Esophagus squamous epithelium (tissue), 5 donors: ENCODE measurements at places on chromosomes 2 and 18. TPM values are rescaled to one million over a fixed set of nuclear protein-coding genes. Genes with fewer than 3 reads are reported as not detected.

GRCh38 chr2:36294316-36294721 lies 61.3 kb upstream of the CRIM1 start:
- DNase-seq: no peak

- DNase-seq: no peak
These were observed 238.6 kb downstream of the C1D start for GRCh38 chr2:67824186-67824585.

Gene SLC19A3
- total RNA-seq: 0.59 TPM

DNA sequence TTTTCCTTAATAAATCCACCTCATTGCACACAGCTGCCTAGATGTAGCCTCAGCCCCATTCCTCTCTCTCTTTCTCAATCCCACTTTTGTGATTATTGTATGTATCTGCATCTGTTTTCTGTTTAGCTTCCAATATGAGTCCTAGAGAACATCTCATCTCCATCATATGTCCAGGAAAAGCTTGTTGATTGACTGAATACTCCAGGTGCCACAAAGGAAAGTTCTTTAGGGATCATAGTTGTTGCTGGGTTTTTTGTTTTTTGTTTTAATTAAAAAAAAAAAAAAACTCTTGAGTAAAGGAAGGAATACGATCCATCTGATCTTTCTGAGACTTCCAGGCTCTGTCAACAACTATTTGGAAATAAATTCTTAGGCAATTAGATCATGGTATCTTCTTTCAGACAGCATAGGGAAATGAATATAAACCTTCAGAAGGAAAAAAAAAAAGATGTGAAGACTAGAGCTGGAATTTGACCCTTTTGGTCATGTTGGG lies 42.5 kb downstream of the KIAA2012 start:
- DNase-seq: no peak

Gene GPBAR1
- total RNA-seq: 0.26 TPM

- no peak for DNase-seq
These were observed 144.9 kb downstream of the TXNL1 start for GRCh38 chr18:56493531-56493930.

DNA sequence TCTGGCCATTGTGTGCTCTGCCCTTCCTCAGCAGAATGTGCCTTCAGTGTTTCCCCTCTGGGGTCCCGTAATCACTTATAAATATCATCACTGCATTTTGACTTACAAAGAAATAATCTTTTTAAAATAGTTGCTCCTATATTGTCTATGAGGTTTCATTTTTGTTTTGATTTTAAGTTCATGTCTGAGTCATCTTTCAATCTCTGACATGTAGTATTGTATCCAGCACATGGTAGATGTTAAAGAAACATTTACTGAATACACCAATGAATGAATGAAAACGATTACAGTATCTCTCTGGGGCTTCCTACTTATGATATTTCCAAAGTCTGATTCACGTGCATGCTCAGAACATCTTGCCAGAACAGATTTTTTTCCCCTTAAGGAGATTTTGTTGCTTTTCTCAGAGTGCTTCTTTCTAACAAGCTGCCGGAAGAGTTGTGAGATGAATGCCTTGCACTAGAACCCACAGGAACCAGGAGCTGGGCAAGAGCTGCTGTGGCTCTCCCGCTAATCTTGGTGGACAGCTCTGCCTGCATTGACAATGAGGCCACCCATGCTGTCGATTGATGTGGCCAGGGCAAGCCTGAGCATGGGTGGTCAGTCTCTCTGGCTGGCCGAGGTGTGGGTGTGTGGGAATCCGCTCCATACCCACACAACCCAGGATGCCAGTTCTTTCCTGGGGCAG lies 199.4 kb downstream of the CYRIA start:
- DNase-seq: no peak

GRCh38 chr18:45402485-45403056 lies 212.7 kb upstream of the SLC14A2 start:
- DNase-seq: no peak

DNA sequence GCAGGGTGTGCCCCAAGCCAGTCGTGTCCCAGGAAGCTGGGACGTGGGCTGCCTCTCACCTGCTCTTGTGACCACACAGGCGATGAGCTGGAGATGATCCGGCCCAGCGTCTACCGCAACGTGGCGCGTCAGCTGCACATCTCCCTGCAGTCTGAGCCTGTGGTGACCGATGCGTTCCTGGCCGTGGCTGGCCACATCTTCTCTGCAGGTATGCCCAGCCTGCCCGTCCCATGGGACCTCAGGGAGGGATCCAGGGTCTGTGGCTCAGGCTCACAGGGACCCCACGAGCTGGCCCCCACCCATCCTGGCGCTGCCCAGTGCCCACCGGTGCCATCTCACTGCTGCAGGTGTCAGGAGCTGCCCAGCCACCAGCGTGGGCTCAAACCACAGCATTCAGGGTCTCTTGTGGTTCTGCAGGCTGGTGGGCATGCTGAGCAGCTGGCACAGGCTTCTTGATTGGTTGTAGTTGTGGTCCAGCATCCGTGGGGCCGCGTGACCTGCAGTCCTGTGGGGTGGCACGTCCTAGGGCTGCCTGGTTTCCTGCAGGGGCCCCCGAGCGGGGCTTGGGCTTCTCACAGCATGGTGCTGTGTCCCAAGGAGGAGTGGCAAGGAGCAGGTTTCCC lies 3.8 kb downstream of the BOK start:
- no peak for DNase-seq

- DNase-seq: no peak
These were observed 423.6 kb upstream of the TNP1 start for GRCh38 chr2:217283460-217283859.

DNA sequence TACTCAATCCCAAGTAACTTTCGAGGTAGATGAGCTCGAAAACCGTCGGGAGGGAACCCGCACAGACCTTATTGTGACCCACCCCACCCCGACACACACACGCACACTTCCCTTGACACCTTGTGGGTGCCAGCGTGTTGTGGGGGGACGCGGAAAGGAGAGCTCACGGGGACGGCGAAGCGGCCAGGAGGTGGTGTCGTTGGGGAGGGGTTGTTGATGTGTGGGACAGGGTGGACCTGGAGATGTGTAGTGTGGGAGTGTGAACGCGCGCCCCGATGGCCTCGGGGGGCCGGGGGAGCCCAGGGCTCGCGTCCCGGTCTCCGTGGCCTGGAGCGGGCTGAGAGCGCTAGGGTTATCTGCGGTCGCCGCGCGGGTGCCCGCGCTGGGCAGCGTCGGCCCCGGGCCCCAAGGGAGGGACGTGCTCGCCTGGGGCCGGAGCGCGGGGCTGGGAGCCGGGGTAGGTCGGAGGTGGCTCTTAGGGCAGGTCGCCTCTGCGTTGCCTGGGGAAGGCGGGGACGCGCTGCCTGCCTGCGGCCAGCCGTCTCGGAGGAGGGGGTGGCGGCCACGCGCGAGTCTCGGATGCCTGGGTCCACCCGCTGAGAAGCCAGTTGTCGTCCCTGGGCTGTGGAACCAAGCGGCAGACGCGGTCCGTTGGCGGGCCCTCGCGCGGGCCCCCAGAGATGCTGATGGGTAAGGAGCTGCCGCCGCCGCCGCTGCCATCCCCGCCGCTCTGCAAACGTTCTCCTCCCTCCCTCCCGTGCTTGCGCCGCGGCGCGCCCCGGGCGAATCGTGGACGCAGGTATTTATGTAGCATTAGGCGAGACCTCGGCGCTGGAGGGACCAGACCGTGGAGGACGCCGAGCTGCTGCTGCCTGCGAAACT lies 1.6 kb downstream of the KLHL29 start:
- DNase-seq: no peak

Gene HOXD3
- total RNA-seq: 2.9 TPM

Gene B3GNT7
- 2.1 TPM for total RNA-seq

- DNase-seq: no peak
These were observed 47.6 kb downstream of the DIS3L2 start for GRCh38 chr2:232008907-232009638.

- DNase-seq: no peak
These were observed 122.6 kb downstream of the CTIF start for GRCh38 chr18:48661421-48661820.

Gene CDH7
- not detected for total RNA-seq

DNA sequence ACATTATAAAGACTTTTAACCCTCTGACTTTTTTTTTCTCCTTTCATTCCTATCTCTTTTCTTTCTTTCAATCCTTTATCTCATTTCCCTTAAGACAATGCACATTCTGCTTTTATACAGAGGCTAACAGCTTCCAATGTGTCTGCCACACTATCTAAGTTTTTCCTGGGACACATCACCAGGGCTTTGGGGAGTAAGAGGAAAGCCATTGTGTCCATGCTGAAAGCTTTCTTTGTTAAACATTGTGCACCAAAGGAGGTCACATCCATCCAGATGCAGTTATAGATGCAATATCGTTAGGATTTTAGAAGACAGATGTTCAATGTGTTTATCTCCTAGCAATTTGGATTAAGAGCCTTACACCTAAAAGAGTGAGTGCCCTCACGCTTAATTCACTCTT lies 534.1 kb downstream of the CNTNAP5 start:
- DNase-seq: no peak

Gene FAP
- total RNA-seq: 3.0 TPM

GRCh38 chr2:174338671-174339560 lies 4.2 kb downstream of the SP9 start:
- no peak for DNase-seq

- no peak for DNase-seq
These were observed 359.3 kb downstream of the CMPK2 start for GRCh38 chr2:6506361-6506794.

Gene IL1RL2
- total RNA-seq: 6.7 TPM

DNA sequence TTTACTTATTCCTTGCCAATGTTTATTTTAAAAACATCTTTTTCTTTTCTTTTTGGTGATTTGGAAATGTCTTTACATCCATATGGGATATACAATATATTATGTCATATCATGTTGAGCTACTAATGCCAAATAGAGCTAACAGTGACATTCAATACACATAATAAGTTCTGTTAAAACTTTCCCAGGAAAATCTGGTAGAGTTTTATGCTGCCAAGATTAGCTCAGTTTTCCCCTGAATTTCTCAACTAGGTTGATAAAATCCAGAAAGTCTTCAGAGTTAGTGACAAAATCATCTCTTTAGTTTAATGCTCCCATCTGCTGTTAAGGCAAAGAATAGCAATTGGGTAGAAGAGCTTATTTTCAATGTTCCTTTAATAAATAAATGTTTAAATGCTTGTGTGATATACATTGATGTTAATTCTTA lies 9.9 kb downstream of the COL3A1 start:
- no peak for DNase-seq

Gene RAX
- total RNA-seq: not detected

- DNase-seq: no peak
These were observed 6.9 kb upstream of the GPR155 start for GRCh38 chr2:174493549-174494331.

DNA sequence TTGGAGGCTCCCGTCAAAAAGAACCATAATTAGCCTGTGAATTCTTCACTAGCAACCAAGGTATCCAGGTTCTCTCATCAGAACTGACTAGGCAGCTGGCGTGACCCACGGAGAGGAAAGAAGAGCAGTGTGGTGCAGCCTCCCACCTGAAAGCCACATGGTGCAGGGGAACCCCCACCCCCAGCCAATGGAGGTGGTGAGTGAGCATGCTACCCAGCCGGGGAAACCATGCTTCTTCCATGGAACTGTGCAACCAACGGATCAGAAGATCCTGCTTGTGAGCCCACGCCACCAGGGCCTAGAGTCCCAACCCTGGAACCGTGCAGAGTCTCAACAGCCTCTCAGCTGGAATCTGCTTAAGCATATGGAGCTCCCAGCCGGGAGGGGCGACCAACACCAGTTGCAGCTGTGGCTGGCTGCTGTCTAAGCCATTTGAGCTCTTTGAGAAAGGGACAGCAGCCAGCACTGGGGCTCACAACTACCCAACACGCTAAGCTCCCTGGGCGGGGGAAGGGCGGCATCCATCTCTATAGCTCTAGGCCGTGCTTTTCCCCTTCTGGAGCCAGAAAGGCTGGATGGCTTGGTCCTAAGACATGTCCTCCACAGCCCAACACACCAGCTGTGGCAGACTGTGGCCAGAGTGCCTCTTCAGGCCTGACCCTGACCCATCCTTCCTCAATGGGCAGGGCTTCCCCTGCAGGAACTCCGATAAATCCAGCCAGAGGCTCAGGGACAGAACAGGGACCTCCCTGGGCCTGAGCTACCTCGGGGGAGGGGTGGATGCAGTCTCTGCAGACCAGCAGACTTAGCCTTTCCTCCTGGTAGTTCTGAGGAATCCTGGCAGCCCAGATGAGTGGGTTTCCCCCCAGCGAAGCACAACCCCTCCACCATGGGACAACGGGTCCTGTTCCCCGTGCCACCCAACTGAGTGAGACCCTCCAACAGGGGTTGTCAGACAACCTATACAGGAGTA lies 151.4 kb upstream of the NXPH2 start:
- DNase-seq: no peak

Gene NBEAL1
- total RNA-seq: 29.7 TPM

- no peak for DNase-seq
These were observed 108.4 kb upstream of the BZW1 start for GRCh38 chr2:200703127-200703925.

GRCh38 chr18:58386780-58387179 lies 242.1 kb downstream of the ALPK2 start:
- no peak for DNase-seq

Gene NDC80
- 13.8 TPM for total RNA-seq

DNA sequence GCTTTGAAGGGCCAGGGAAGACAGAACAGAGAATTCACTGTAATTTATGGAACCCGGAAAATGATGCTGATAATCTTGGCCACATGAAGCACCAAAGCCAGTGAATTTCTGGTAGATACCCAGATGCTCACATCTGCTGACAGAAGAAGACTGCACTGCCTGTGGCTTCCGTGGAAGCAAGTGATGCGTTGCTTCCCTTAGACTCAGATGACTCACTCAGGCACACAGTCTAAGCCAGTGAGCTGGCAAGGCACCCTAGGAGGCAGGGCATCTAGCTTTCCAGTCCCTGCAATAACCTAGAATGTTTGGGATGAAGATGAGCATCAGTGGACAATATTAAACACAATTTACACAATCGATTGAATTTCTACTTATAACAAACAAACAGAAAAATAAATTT lies 284.7 kb downstream of the CMPK2 start:
- no peak for DNase-seq

- no peak for DNase-seq
These were observed 20.1 kb upstream of the ACMSD start for GRCh38 chr2:134818321-134818720.
